ENCODE measurements at places on chromosomes 2 and 18. TPM values are rescaled to one million over a fixed set of nuclear protein-coding genes. Genes with fewer than 3 reads are reported as not detected.

ALPP gene
- 0.20 TPM for polyA plus RNA-seq

DNA sequence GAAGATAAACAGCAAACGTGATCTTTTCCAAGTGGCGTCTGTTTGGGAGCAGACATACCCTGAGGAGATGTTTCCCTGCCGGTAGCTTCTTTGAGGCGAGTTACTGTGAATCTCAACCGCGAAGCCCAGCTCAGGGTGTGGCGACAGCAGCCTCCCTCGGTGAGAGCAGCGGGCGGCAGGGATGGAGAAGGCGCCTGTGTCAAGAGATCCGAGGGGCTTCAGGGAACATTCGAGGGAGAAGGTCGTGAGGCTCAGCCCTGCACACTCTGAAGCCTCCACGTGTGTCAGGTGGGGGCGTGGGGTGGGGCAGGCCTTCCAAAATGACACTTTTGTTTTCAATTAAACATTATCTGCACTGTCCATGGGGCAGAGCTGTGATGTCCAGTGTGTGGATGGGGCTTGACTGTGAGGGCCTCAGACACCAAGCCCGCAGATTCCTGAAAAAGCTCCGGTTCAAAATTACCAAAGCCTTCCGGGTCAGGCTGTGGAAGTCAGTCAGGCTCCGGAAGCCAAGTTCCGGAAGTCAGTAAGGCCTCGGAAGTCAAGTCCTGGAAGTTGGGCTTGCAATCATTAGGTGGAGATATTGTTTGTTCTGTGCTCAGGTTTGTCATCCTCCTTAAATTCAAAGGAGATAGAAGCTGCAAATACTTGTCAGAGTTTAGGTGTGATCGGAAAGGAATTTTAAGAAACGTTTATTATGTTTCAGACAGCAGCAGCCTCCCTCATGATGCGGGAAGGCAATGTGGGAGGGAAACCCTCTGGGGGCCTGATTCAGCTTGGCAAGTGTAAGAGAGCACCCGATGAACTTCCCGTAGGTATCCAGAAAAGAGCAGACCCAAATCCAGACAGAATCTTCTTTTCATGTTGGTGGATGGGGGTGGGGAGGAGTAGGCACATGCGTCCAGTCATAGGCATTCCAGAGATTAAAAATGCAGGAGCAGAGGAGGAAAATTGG is 20.7 kb downstream of the SMIM21 start:
- no peak for DNase-seq

GRCh38 chr18:64699081-64699480 is 550.2 kb upstream of the LINC00305 start:
- no peak for DNase-seq

- DNase-seq = no peak
These were observed 7.0 kb upstream of the NDUFV2 start for GRCh38 chr18:9095297-9096006.

- DNase-seq = no peak
These were observed 41.7 kb upstream of the PLA2R1 start for GRCh38 chr2:160104115-160104514.

DNA sequence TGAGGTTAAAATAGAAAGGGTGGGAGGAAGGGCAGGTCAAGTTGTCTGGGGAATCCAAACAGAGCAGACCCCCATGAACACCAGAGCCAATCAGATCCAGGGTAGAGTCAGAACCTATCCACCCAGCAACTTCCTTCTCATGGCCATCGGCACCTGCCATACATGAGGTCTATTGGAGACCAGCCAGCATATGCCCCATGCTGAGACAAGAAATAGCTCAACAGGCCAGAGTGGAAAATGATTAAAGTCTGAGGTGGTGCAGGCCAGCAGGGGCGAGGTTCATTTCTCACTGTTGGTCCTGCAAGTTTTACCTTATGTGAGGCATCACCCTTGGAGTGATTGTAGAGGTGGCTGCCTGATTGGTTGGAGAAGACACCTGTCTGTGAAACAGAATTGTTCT is 89.2 kb downstream of the LONRF2 start:
- no peak for DNase-seq

DNA sequence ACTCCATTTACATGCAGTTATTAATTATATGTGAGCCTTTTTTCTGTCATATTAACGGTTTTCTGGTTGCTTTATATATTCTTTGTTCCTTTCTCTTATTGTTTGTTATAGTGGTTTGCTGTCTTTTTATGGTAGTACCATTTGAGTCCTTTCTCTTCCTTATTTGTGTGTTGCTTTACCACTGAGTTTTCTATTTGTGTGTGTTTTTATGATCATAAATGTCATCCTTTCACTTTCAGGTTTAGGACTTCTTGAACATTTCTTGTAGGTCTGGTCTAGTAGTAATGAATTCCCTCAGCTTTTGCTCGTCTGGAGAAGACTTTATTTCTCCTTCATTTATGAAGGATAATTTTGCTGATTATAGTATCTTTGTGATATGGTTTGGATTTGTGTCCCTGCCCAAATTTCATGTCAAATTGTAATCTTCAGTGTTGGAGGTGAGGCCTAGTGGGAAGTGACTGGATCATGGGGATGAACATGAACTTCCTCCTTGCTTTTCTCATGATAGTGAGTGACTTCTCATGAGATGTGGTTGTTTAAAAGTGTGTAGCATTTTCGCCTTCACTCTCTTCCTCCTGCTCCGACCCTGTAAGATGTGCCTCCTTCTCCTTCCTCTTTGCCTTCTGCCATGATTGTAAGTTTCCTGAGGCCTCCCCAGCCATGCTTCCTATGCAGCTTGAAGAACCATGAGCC is 11.5 kb downstream of the GCC2 start:
- DNase-seq = no peak

Data from left renal pelvis (tissue), 4 donors.